ENCODE measurements at places on chromosomes 1 and 21.

GRCh38 chr1:147669469-147670318 lies 630 bp downstream of the ACP6 start:
- DNase-seq, result peak; percentile 90

GRCh38 chr1:67618285-67619018 lies 66.5 kb upstream of the GADD45A start:
- DNase-seq, result no peak

GRCh38 chr1:107687849-107688753 lies 276.9 kb downstream of the VAV3 start:
- DNase-seq, result no peak

- DNase-seq, result peak; percentile 67
These were observed 12.5 kb upstream of the SPSB1 start for GRCh38 chr1:9280015-9280860.

GRCh38 chr21:46431884-46432488 lies 26.7 kb upstream of the DIP2A start:
- no peak for DNase-seq

DNA sequence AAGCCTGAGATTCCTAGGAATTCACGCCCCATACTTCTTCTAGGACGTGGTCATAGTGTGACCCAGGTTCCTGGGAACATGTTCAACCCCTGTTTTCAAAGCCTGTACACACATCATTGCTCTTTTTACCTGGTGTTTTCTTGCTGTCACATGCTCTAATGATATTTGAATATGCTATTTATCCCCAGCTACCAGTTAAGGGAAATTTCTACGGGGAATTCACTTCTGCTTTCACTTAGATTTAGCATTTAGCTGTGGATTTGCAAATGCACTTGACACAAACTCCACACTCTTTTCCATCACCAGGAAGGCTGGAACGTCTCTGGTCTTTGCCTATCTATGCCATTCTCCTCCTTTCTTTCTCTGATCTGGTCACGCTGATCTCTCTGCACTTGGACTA lies 11.3 kb upstream of the SAMSN1 start:
- DNase-seq, result no peak

GRCh38 chr1:244303610-244303969 lies 148.1 kb downstream of the ADSS2 start:
- no peak for DNase-seq

- DNase-seq, result no peak
These were observed 206.1 kb upstream of the GALNT2 start for GRCh38 chr1:229860926-229861325.

DNA sequence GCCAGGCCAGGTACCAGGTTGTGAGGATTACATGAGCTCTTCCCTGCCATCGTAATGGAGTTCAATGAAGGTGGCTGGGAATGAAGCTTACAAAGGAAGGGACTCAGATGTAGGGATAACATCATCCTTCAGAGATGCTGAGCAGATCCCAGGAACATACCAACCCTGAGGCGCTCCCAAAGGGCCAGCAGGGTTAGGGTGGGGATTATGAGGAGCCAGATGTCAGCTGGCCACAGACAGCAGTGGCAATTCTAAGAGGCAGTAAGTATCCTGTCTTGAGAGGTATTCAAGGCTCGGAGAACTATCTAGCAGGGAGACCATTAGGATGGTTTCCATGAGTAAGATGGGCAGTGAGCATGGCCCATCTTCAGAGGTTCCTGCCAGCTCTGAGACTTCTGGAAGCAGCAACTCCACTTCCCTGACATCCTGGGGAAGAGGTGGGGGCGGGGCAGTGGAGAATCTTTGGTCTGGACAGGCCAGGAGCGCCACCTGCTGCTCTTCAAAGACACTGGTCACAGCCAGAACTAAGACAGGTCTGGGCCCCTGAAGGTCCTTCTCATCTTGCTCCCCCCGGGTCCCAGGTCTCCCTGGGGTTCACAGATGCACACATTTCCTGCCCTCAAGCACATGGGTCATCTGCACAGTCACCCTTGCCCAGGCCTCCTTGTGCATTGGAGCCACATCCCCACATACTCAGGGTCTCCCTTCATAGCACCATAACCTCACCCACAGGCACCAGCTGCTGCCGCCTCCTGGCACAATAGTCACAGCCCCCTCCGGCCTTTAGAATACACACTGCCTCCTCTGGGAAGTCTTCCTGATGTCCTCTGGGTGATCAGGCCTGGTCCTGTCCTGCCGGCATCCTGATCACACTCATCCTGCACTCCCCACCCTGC lies 2.7 kb upstream of the SDC3 start:
- DNase-seq, result peak; percentile 87

GRCh38 chr1:98045767-98046641 lies 125.2 kb upstream of the DPYD start:
- DNase-seq, result peak; percentile 74

DNA sequence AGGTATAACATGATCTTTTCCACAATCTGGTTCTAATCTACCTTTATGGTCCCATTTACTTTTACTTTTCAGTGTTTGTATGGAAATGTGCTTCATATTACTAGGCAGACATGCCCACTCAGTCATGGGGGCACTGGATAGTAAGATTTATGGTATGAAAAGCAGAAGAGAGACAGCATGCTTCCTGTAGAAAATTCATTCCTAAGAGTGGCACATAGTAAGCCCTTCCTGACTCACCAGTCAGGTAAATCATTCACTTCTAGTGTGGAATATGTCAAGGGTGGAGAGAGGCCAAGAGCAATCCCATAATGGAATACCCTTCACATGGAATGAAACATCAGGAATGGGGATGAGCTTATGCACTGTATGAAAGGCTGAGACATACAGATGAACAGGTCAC lies 49.5 kb upstream of the BCL10 start:
- no peak for DNase-seq

GRCh38 chr1:110174961-110175360 lies 24.7 kb downstream of the SLC6A17 start:
- DNase-seq, result no peak

GRCh38 chr1:202416641-202417040 lies 68.1 kb downstream of the PPP1R12B start:
- DNase-seq, result no peak

- no peak for DNase-seq
These were observed 25.5 kb downstream of the PCSK9 start for GRCh38 chr1:55064861-55065263.

- DNase-seq, result no peak
These were observed 755 bp upstream of the THRAP3 start for GRCh38 chr1:36223381-36223995.

DNA sequence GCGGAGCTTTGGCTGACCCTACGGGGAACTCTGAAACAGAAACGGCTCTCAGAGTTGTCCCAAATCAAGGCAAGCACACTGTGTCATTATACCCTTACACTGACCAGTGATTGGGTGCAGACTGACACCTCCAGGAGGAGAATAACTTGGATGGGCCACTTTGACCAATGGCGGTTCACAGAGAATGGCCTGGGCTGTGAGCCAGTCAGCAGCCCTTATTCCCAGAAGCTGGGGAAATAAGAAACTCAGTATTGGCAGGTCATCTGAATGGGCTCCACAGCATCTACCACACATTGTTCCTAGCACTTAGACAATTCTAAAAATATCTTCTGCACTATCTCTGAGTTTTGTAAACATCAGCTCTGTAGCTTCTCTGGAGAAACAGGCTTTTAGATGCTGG lies 265.2 kb downstream of the ADGRL2 start:
- DNase-seq, result no peak

DNA sequence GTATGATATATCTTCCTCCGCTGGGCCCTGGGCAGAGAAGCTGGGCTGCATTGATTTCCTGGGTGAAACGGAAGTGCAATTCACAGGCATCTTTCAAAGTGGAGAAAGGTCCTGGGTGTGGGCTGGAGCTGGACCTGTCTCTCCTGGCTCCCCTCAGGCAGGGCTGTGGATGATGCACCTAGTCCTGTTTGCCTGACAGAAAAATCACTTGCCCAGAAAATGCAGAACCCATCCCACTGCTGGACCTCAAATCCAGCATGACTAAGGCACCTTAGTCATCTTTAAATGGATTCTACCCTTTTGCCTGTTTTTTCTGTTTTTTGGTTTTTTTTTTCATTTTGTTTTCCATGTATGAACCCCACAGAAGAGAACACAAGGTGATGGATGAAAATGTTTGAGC lies 49.7 kb downstream of the MYSM1 start:
- DNase-seq, result no peak

GRCh38 chr1:41768583-41768982 lies 150.1 kb downstream of the HIVEP3 start:
- no peak for DNase-seq

DNA sequence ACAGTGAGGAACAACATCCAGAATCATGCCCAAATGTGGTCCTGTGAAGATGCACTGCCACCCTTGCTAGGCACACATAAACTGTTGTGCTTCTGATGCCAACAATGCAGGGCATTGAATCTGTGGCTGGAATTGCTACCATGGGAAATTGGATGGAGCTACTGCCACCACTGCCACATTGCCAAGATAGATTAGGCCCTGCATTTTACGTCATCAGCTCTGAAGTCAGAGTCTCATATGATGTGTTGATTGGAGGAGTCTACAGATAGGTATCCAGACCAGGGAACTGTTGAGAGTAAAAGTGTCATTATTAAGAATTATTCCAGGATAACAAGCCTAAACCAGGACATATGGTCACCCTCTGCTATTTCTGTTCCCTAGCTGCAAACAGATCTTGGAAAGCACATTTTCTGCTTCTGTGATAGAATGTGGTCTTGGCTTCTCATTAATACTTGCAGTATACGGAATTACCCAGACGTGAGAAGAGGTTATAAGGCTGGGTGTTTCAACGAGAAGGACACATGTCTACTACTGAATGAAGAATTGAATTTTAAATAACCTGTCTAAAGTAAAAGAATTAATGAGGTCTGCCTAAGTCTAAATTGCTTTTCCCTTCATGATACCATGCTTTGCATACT lies 106.6 kb downstream of the TNNI3K start:
- DNase-seq, result no peak

- no peak for DNase-seq
These were observed 124.5 kb downstream of the IGSF21 start for GRCh38 chr1:18232052-18232451.

GRCh38 chr21:36030581-36031189 lies 29.6 kb downstream of the SETD4 start:
- DNase-seq, result no peak

- DNase-seq, result no peak
These were observed 27.5 kb downstream of the SETD4 start for GRCh38 chr21:36032647-36033406.

DNA sequence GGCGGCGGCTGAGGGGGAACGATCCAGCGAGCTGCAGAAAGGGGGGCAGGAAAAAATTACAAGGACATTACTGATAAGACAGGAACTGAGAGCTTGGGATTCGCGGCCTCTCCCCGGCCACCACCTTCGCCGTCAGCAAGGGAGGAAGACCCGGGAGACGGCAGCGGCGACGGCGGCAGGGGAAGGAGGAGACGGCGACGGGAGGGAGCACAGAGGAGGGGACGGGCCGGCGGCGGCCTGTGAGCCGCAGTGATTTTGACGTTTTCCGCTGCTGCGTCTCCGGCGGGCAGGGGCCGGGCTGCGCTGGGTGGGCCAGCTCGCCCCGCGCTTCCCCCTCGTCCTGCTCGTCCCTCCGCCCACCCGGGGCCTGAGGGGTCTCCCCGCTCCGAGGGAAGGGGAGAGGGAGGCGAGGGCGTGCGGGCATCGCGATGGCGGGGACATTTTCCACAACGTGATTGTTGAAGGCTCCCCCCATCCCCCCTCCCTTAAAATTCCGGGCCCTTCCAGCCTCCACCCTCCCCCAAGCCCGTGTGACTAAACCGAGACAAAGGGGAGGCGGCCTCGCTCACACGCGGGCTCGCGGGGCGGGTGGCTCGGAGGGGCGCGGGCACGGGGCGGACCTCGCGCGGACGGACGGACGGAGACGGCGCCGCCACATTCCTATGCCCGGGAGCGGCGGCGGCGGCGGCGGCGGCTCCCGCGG lies 407 bp downstream of the CAMSAP2 start:
- peak; percentile 89 for DNase-seq

- DNase-seq, result no peak
These were observed 10.8 kb downstream of the CAMTA1 start for GRCh38 chr1:6796095-6796494.

- no peak for DNase-seq
These were observed 146.1 kb upstream of the VANGL1 start for GRCh38 chr1:115495625-115496024.

- DNase-seq, result no peak
These were observed 42.0 kb downstream of the ADSS2 start for GRCh38 chr1:244409701-244410100.
